ENCODE measurements at places on chromosomes 2 and 18.
A peak's percentile ranks its signal among the peaks of the same experiment; 100 is the strongest.

DNA sequence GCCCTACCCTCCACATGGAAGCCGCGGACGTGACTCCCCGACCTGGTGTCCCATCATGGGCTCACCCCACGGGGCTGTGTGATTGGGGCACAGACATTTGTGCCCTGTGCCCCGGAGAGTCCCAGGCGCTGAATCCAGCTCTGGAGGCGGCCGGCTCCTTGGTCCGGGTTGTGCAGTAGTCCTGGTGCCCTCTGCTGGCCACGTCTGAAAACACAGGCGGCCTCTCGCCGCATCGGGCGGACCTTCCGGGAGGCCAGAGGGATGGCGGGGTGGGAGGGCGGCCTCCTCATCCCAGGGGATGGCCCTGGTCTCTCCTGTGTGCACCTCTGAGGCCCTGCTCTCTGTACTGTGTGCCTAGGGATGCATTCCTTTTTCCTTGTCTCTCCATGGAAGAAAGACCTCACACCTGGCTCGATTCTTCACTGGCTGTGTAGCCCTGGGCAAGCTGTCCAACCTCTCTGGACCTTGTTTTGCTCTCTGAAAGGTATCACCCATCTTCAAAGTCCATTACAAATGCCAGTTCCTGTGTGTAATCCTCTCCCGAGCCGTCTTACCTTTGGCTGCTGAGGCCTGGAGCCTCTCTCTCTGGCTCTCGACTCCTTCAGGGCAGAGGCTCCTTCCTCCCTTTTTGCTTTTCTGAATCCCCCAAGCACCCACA, 27.6 kb downstream of the CELF4 start:
- DNase-seq = peak; percentile 90

DNA sequence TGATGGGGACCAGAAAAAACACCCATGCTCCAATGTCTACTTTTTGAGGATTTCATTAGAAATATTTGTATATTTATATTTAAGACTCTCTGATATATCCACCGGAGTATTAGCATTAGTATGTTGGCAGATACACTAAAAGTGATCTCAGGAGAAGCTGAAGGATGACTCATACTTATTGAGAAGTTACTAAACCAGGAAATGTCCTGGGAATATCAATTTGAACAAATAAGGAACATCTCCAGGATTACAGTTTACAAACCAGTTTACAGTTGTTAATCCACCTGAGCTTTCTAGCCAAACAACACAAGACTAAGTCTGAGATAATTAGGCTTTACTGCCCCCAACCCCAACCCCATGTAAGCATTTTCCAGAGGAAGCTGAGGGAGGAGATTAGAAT, 16.1 kb upstream of the DPP4 start:
- DNase-seq = no peak

GRCh38 chr2:16640001-16640700, 25.5 kb downstream of the CYRIA start:
- no peak for DNase-seq

DNA sequence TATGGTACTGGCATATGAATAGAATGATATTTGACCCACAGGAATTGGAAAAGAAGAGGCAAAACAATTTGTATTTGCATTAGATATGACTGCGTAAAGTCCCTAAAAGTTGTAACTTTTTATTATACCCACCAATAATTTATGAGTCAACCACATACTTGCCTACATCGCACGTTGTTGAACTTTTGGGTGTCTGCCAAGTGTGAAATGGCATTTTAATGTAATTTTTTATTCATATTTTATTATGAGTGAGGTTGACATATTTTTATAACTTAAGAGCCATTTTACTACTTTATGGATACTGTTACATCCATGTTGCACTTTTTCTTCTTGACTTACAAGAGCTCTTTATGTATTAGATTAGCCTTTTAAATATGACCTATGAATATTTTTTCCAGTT, 4.6 kb downstream of the DSC2 start:
- no peak for DNase-seq

DNA sequence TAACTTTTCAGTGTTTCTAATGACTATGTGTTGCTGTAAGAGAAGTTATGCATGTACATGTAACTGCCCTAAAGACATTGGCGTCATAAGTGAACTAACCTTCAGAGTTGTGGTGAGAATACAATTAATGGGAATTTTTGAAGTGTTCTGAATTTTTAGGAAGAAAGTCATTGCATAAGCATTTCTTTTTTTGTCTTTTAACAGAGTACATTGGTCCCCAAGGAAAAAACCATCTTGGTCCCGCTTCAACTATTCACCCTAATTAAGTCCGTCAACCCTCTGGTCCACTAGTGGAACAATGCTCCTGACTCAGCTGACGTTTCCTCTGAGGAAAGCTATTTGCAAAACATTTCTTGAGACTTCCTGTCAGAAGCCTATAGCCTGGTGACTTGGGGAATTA, 41.1 kb upstream of the VIT start:
- no peak for DNase-seq

- no peak for DNase-seq
These were observed 335 bp downstream of the HES6 start for GRCh38 chr2:238239543-238239862.

DNA sequence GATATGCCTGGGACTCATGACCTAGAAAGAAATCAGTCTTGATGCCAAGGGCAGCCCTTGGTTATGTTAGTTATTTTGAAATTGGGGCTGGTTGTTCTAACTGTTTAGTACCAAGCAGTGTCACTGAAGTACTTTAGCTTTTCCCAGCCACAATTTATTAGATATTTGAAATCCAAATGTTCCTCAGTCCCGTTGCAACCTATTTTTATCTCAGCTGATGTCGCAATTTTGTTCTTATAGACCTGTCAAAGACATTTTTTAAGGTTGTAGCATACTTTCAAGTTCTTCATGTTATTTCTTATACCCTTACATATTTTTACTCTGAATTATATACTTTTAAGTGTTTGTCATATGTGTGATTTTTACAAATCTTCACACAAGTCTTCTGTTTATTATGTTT, 100.1 kb downstream of the LRP1B start:
- no peak for DNase-seq
